ENCODE measurements at places on chromosomes 1 and 21.

- DNase-seq = no peak
Measured at GRCh38 chr1:22393587-22393986, 58.1 kb upstream of the ZBTB40 start.

GRCh38 chr1:17018849-17019248 lies 7.1 kb upstream of the ATP13A2 start:
- DNase-seq = no peak

- DNase-seq = no peak
Measured at GRCh38 chr1:54614563-54614962, 8.8 kb downstream of the FAM151A start.

GRCh38 chr1:63622849-63623566 lies 29.8 kb downstream of the PGM1 start:
- DNase-seq = no peak

GRCh38 chr1:65825741-65826140 lies 33.0 kb downstream of the PDE4B start:
- no peak for DNase-seq

DNA sequence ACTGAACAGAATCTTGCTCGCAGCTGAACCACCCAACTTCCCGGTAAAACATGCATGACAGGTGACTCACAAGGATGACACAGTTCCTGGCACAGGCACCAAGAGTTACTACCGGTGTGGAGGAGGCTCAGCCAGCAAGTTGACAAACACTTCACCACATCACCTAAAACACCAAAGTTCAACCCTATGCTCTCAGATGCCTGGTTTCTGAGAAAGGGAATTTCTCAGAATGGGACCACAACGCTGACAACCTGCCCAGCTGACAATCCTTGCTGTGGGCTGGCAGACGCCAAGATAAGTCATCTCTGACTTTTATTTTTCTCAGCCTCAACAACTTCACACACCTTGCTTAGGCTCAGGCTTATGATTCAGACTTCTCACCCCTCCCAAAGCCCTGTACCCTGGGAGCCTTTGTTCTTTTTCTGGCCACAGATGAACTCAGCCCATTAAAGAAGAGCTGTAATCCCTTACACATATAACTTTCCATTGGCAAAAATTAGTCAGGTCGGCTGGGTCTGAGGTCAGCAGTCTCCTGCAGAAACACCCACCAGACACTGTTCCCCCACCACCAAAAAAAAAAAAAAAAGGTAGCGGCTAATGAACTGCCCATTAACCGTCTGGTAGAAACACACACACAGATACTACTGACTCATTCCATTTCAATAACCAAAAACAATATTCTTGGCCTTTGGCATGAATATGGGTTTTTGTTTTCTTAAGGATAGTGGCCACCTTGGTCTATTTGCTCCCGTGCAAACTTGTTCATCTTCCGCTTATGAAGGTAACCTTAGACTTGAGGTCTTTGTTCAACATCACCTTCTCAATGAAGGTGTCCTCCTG lies 10.8 kb upstream of the TIAM1 start:
- DNase-seq = peak; percentile 72

- no peak for DNase-seq
Measured at GRCh38 chr1:119373465-119373864, 4.9 kb downstream of the HAO2 start.

GRCh38 chr1:94299627-94300553 lies 62.5 kb upstream of the ARHGAP29 start:
- no peak for DNase-seq

GRCh38 chr1:203744075-203744972 lies 20.7 kb upstream of the LAX1 start:
- DNase-seq = no peak

GRCh38 chr1:227728059-227728891 lies 6.8 kb downstream of the JMJD4 start:
- DNase-seq = peak; percentile 77

DNA sequence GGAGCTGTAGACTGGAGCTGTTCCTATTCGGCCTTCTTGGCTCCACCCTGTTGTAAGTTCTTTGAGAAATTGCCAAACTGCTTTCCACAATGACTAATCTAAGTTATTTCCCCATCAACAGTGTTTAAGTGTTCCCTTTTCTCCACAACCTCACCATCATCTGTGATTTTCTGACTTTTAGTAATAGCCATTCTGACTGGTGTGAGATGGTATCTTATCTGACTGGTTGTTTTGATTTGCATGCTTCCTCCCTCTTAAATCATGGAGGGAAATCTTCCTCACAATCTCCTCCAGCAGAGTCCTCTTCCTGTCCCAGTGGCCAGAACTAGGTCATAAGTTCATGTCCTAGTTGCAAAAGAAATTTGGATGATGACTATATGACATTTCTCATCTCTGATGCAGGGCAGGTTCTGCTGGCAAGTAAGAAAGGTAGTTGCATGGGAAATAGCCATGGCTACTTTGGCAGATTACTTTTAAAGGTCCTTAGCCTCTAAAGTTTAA lies 294.0 kb downstream of the LRRC40 start:
- no peak for DNase-seq

DNA sequence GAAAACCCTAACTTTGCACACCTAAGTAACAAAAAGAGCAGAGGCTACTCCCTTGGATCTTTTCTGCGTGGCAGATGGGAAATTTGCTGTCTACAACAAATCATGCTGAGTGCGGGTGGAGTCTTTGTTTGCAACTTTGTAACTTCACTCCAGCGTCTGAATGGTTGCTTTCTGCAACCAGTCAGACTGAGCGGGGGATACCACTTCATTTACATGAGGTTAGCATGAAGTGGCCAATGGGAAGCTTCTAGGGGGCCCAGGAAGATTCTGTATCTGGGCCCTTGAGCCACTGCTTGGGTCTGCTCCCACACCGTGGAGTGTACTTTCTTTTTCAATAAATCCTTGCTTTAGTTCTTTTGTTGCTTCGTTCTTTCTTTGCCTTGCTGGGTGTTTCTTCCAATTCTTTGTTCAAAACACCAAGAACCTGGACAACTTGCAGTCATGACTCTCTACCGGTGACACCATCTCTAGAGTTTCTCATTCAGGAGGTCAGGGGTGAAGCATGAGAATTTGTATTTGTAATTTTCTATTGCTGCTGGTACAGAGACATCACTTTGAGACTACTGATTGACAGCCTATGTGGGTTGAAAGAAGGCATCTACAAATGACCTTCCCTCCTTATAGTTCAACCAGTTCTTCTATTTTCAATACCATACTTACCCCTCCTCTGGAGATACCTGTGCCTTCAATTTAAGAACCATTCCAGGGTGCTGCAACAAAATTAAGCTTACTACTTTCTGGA lies 55.8 kb upstream of the RC3H1 start:
- DNase-seq = no peak

DNA sequence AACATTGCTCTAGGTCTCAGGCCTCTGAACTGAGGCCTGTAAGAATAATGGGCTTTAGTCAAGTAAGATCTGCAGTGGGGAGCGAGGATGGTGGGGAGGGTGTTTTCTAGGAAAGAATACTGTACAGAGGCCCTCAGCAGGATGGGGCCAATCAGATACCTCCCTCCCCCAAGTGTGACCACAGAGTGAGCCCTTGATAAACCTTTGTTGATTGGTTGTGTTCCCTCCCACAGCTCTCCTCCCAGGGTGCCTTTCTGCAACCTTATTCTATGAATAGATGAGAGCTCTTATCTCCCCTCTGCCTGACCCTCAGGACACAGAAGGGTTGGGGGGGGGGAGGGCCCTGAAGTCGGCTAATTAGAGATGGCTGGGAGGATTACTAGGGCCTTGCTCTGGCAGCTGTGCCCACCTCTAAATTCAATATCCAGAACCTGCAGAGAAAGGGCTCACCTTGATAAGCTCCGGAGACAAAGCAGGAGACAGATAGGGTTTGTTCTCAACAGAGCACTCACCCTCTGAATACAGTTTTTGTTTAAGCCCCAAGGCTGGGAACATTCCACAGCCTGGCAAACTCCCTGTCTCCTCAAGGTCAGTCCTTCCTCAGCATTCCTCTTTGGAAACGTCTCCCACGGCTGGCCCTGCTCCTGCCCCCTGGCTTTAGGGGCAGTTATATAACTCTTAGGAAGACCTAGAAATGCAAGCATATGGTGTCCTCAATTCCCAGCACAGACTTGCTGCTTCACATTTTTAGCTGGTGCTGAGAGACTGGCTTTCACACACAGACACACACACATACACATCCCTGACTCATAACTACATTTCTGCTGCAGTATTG lies 42.9 kb downstream of the ATP1A1 start:
- no peak for DNase-seq

DNA sequence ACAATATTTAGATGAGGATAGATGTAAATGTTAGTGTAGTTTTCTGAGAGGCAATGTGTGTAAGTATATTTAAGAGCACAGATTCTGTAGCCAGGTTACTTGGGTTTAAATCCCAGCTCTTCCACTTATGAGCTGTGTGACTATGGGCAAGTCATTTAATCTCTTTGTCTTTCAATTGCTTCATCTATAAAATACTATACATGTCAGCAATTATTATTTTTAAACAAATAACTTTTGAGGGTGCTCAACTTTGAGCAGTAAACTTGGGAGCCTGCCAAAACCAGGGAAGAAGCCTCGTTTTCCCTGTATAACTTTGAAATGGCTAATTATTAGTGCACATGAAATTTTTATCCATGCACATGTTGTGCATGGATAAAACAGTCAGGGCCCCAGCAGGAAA lies 222.8 kb downstream of the FOXD2 start:
- DNase-seq = no peak

DNA sequence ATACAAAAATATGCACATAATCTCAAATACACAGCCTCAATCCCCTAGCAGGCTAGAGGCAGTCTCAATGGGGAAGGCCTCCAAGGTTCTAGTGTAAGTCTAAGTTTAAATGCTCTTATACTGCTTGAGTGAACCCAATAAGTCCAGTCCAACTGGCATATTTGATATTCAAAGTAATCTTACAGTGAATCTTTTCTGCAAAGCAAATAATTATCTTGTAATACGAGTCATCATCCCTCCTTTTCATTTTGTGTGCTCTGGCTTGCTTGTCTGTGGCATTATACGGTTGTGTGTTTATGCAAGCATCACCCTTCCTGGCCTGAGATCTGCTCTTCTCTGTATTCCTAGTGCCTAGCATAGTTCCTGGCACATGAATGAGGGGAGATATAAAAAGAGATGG lies 166.9 kb upstream of the HMGB4 start:
- DNase-seq = no peak

DNA sequence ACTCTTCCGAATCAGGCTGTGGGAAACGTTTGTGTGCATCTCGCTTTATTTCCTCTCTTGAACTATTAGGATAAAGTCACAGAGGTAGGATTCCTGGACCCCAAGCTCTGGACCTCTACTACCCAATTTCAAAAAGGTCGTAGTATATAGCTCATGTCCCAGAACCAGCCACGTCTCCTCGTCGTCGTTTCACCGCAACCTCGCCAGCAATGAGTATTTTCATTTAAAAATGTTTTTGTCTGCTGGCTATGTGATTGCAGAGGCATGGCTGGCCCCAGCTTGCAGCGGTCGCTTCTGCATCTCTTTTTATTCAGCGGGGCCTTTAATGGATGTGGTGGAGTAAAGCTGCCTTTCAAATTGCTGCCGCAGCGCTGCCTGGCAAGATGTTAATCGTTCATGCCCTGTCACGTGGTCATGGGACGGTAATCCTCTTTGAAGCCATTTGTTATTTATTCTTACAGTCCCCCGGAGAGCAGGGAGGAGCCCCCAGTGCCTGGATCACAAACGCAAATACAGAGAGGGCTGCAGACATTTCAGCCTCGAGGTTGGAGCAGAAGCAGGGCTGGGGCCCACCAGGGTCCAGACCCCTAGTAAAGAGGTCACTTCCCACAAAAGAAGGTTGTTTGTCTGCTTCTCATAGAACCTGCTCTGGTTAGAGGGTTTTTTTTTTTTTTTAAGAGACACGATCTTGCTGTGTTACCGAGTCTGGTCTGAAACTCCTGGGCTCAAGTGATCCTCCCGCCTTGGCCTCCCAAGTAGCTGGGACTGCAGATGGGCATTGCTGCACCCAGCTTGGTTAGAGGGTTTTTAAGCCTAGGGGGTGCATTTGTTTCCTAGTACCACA lies 11.6 kb upstream of the NPHP4 start:
- DNase-seq = no peak

GRCh38 chr1:24108334-24109165 lies 3.4 kb downstream of the MYOM3 start:
- no peak for DNase-seq

DNA sequence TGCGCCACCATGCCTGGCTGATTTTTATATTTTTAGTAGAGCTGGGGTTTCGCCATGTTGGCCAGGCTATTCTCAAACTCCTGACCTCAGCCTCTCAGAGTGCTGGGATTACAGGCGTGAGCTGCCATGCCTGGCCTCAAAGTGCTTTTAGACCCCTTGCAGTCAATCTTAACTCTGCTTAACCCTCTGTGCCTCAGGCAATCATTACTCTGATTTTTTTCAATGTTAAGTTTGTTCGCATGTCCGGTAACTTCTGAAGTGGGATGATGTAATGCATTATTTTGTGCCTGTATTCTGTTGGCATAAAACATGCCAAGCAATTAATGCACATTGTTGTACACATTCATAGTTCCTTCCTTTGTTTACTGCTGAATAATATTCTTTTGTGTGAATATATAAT lies 18.6 kb downstream of the SMG7 start:
- DNase-seq = no peak

GRCh38 chr1:64098846-64099582 lies 104.4 kb upstream of the UBE2U start:
- DNase-seq = no peak

DNA sequence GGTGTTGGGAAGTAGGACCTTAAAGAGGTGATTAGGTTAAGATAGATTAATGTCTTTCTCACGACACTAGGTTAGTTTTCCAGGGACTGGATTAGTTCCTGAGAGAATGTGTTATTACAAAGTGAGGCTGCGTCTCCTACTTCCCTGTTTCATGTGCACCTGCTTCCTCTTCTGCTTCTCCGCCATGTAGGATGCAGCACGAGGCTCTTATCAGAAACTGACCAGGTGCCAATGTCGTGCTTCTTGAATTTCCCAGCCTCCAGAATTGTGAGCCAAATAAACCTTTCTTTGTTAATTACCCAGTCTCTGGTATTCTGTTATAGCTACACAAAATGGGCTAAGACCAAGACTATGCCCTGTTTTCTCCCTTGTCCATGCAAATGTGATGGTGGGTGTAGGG lies 152.2 kb upstream of the LMO4 start:
- DNase-seq = no peak

- no peak for DNase-seq
Measured at GRCh38 chr1:151581921-151582320, 29.9 kb upstream of the SNX27 start.

DNA sequence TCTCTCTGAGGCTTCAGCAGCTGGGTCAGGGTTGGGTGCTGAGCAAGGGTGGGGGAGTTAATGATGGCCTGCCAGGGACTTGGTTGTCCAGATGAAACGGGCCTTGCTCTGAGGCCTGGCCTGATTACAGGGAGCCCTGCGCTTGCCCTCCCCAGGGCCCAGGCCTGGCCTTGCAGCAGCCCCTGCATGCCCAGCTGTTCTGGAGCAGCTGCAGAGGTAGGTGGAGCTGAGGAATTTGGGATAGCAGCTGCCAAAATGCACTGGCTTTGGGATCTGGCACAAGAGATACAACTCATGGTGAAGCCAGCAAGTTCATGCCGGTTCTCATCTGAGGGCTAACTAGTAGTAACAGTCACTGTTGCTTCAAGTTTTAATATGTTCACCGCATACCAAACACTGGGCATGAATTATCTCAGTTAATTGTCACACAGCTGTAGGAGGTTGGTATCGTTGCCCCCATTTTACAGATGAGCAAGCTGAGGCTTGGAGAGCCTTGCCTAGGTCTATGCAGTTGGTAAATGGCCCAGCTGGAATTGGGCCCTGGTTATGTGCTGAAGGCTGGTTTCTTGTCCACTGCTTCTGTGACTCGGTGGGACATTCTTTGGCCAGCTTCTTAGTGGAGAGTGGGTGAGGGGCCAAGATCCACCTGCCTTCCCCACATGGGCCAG lies 7.3 kb upstream of the SERINC2 start:
- no peak for DNase-seq

Measured in stimulated activated CD4-positive, alpha-beta T cell treated with anti-CD3 and anti-CD28 coated beads, Interleukin-15, amount 100 ng/mL, for 48 hours (primary cell).